Hypothalamus (tissue), 51 donors: ENCODE measurements at places on chromosomes 1 and 21.

- no peak for DNase-seq
Measured at GRCh38 chr1:88503646-88504045, 180.4 kb upstream of the PKN2 start.

DNA sequence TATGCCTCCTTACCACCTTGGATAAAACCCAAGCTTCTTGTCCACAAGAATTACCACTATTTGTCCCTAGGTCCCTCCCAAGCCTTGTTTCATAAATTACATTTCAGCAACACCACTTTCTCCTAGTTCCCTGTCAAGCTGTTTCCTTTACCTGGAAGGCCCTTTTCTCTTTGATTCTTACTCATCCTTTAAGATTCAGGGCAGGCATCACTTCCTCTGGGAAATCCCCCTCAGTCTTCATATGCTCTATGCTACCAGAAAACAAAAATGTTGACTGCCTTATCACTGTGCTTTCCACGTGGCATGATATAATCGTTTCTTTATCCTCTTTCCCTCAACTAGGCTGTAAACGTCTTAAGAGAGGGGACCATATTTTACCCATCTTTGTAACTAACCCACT lies 102.7 kb downstream of the LYST start:
- no peak for DNase-seq

GRCh38 chr1:174153085-174153824 lies 6.1 kb upstream of the RABGAP1L start:
- no peak for DNase-seq

- DNase-seq: no peak
Measured at GRCh38 chr1:107552781-107553180, 411.9 kb downstream of the NTNG1 start.

- no peak for DNase-seq
Measured at GRCh38 chr1:20578062-20578461, 10.8 kb upstream of the CDA start.

- no peak for DNase-seq
Measured at GRCh38 chr1:236515443-236515958, 8.3 kb upstream of the LGALS8 start.

- no peak for DNase-seq
Measured at GRCh38 chr1:156765666-156766065, 1.7 kb upstream of the PRCC start.

DNA sequence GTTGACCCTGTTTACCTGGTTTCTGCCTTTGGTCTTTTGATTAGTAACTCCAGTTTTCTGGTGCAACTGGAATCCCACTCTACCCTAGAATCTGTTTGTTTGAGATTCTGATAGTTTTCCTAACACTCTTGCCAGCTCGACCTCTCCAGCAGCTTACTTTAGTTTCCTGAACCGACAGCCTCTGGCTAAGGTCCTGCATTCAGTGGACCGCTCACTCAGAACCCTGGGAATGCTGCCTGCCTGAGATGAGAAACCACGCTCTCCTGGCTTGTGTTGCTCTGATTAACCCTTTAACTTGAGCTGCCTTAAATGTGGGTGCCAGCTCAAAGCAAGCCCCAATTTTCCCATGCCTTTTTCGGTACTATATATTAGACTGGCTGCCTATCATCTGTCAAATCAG lies 45.3 kb upstream of the SIPA1L2 start:
- DNase-seq: no peak

DNA sequence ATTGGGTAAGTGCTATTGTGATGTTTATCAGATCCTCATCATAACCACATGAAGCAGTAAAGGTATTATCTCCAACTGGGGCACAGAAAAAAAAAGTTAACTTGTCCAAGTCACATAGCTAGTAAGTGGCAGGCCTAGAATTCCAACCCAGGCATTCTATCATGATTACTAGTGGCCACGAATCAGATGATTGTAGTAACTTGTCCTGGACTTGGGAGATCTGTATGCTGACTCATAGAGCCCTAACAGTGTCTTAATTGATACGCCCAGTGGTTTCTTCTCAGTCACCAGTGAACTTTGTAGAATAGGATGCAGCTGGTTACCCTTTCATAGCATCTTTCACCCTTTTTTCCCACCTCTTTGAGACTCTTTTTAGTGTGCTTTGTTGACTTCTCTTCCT lies 91.1 kb upstream of the UBE2U start:
- no peak for DNase-seq

GRCh38 chr1:5811419-5811818 lies 180.8 kb downstream of the NPHP4 start:
- DNase-seq: no peak
